ENCODE measurements at places on chromosomes 3 and 15.

DNA sequence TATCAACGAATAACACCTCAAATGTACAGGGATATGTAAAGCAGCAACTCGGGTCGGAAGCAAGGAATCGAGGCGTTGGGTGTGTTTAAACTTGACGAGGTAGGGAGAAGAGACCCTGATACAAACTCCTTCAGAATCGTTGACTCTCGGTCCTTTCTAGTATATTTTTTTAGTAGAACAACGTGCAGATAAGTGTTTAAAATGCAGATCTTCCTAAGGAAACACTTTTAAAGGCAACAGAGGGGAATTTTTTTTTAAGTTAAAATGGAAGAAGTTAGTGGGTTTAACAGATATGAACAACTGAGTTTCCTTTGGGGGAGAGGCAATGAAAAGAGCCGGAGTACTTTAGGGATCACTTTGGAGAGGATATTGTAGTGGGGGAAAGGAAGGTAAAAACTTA is 1.1 kb upstream of the KPNA4 start:
- no peak for DNase-seq

DNA sequence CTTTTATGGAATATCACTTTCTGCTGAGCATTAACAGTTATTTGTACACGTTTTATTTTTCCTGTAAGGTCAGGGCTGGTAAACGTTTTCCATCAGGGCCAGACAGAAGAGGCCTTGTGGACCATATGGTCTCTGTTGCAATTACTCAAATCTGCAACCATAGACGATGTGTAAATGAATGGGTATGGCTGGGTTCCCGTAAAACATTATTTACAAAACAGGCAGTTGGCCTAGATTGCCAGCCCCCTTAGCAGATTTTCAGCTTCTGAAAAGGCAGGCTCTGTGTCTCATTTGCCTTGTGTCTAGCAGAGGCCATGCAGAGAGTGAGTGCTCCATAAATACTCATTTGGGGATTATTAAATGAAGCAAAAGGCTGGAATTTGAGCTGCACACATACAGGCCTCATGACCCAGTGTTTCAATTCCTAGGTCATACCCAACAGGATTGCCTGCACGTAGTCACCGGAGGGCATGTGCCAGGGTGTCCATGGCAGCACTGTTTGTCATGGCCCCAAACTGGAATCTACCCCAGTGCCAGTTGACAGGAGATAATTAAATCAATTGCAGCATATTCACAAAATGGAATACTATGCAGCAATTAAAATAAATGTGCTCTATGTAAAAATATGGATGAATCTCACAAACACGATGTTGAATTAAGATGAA is 51.3 kb downstream of the GPD1L start:
- no peak for DNase-seq

GRCh38 chr3:150184426-150185071 is 213.9 kb upstream of the PFN2 start:
- no peak for DNase-seq

DNA sequence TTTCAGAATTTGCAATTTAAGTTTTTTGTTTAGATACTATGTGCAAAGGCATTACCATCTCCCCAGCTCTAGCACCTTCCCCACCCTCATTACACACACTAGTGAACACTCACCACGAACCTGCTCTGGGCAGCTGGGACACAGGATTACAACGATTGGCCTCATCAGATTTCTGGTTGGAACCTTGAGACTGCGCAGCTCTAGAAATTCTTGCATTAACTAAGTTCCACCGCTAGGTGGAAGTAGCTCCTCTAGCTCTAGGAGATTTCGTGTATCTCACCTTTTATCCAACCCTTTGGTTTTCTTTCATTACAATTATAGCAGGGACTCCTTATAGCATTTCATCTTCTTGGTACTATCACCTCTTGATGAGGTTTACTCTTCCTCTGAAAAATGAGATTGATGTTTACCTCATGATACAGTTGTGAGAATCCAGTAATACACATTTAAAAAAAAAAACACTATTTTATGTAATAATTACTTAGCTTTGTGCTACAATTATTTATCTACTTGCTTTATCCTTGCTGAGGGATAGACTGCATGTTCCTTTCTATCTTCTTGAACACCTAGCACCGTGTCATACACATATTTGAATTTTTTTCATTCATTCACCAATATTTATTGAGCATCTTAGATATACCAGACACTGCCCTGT is 28.7 kb upstream of the PLOD2 start:
- DNase-seq, result no peak

- no peak for DNase-seq
Measured at GRCh38 chr3:56800130-56800831, 1.5 kb downstream of the ARHGEF3 start.

- no peak for DNase-seq
Measured at GRCh38 chr3:4416427-4416945, 50.6 kb downstream of the SUMF1 start.

- no peak for DNase-seq
Measured at GRCh38 chr3:25265284-25265683, 162.8 kb upstream of the RARB start.

- DNase-seq, result no peak
Measured at GRCh38 chr3:69445498-69445897, 59.6 kb upstream of the FRMD4B start.

All from psoas muscle (tissue), 8 donors.